ENCODE measurements at places on chromosomes 11 and 22.

GRCh38 chr11:106957030-106957482 is 61.2 kb downstream of the GUCY1A2 start:
- DNase-seq: no peak

GRCh38 chr11:16382638-16383380 is 26.5 kb upstream of the SOX6 start:
- no peak for DNase-seq

GRCh38 chr22:38953577-38954413 is 3.6 kb upstream of the APOBEC3A start:
- no peak for DNase-seq

DNA sequence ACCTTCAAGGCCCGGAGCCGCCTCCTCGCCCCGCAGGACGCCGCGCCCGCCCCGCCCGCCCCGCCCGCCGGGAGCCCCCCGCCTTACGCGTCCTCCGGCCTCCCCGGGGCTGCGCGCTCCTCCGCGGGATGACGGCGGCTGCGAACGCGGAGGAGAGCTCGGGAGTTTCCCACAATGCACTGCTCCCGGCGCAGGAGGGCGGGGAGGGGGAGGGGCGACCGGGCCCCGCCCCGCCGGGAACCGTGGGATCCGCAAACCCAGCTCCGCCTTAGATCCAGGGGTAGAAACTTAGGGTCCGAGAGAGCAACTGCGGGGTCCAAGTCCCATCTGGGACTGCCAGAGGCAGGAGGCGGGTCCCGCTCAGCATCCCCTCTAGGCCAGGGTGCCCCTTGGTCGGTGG is at the start of gene CEND1:
Gene CEND1 (minus strand): TSS at position 148 of the 400 bp plus-strand sequence. CDS start 1,514 bp downstream, outside the sequence.
- DNase-seq: peak; percentile 31

- DNase-seq: no peak
These were observed 69.8 kb downstream of the FBLN1 start for GRCh38 chr22:45572444-45572843.

GRCh38 chr11:473962-474785 is 24.1 kb downstream of the PTDSS2 start:
- no peak for DNase-seq

- DNase-seq: no peak
These were observed 123.7 kb downstream of the KCNQ1OT1 start for GRCh38 chr11:2576111-2576510.

DNA sequence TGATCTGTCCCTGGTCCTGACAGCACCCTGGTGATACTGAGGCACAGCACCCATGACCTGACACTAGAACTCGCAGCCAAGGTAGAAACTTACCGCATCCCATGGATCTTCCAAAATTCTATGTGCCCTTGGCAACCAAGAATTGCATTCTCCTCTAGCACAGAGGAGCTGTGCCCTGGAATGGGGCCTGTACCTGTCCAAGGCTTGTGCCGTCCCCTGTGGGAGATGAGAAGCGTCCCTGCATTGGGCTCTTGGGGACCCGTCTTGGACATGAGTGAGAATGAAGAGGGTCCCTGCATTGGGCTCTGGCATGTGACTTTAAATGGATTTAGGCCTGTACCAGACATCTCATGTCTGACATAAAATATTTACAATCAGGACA is 67.1 kb downstream of the GGTLC2 start:
- no peak for DNase-seq

DNA sequence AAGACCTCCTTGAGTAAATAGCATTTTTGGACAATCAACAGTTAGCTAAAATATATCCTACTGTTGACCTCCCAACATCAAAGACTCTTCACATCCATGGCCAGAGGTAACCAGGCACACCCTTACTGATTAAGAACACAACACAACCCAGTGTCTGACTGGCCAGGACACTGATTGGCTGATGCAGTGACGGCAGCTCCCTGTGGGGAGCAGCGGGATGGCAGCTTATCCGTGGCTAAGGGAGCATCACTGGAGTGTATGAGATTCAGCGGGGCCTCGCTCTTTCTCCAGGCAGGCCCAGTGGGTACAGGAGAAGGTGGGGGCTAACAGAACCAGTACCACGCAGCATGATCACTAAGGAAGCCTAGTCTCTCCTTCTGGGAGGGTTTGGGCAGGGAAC is 10.3 kb upstream of the IL2RB start:
- no peak for DNase-seq

DNA sequence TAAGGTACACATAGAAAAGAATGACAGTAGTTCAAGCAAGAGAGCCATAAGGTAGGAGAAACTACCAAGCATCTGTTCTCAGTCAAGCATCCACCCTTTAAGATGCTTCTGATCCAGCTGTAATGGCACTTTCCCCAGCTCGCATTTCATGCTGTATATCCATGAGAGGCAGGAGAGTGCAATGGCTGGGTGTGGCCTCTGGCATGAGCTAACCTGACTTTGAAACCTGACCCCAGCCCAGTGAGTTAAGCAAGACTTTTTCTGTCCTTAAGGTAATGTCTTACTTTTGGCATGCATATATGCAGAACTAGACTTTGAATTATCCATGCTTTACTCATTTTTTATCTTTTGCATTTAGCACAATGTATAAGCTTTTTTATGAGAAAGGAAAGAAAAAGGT is 79.8 kb upstream of the CNTN5 start:
- DNase-seq: no peak

GRCh38 chr11:128548649-128549255 is 38.6 kb downstream of the ETS1 start:
- DNase-seq: no peak

DNA sequence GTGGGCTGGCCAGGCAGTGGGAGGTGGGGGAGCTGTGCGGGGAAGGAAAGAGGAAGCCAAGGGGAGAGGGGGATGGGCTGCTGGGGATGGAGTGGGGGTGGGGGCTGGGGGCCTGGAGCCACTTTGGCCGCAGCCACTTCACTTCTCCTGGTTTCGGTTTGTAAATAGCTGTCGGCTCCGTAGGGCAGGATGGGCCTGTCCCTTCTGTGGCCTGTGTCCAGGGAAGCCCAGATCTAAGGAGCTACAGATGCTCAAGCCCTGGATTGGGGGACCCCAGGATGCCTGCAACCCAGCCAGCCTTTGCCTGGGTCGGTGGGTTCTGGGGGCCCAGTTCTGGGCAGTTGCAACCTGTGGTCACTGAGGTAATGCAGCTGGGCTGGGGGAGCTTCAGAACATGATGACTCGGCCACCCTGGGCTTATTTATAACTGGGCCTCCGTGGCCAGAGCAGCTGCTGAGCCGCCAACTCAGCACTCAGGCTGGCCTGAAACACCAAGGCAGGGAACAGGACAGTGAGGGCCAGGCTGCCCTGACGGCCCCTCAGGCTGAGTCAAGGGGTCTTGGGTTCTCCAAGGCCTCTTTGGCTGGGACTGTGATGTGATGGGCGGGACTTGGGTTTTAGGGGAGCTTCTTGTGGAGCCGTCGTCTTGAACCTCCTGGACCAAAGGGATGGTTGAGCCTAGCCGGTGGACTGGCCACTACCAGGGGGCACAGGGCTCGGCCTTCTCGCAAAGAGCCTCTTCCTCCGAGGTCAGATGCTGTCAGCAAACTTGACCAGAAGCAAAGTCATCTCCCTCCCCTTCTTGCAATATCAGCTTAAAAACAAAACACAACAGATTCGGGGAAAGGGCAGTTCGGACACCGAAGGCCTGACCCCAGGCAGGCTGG is 15.0 kb upstream of the SLC39A13 start:
- no peak for DNase-seq

DNA sequence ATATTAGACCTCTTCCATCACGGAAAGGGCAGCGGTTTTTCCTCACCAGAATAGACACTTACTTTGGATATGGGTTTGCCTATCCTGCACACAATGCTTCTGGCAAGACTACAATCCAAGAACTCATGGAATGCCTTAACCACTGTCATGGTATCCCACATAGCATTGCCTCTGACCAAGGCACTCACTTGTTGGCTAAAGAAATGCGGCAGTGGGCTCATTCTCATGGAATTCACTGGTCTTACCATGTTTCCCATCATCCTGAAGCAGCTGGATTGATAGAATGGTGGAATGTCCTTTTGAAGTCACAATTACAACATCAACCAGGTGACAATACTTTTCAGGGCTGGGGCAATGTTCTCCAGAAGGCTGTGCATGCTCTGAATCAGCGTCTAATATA is 20.8 kb downstream of the MS4A4E start:
- DNase-seq: no peak

DNA sequence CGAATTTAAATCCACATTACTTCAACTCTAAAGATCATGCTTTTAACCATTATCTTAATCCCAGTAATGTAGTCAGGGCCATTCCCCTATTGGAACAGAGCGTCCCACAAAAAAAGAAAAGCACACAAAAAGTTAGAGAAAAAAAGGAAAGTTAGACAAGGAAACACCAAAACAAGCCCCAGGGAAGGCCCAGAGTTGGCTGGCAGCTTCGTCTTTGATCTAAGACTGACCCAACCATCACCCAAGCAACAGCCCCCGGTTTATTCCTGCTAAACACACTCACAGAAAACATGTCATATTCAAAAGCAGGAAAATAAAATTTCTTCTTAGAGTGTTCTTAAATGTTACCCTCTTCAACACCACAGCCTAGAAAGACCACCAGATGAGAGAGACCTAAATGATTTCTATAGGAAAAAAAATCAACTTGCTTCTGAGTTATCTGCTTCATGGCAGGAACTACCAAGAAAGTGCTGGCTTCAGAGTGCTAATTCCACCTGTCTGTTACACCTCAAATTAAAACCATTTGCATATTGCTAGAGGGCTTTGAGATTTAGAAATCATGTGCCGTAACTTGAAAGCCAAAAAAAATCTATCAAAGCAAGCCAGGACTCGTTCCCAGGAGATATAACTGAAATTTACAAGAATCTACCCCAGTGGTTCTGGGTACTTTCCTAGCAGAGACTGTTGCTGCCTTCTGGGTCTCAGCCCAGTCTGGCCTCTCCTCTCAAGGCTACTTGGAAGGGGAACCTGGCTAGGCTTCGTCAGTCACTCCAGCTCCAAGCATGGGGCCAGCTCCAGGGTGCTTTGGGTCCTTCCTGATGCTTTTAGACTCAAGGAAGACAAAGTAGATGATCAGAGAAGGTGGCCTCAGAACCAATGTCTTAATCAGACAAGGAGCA is 31.2 kb downstream of the POU2AF3 start:
- DNase-seq: no peak

- DNase-seq: no peak
These were observed 264.7 kb downstream of the BUD13 start for GRCh38 chr11:116507849-116508695.

DNA sequence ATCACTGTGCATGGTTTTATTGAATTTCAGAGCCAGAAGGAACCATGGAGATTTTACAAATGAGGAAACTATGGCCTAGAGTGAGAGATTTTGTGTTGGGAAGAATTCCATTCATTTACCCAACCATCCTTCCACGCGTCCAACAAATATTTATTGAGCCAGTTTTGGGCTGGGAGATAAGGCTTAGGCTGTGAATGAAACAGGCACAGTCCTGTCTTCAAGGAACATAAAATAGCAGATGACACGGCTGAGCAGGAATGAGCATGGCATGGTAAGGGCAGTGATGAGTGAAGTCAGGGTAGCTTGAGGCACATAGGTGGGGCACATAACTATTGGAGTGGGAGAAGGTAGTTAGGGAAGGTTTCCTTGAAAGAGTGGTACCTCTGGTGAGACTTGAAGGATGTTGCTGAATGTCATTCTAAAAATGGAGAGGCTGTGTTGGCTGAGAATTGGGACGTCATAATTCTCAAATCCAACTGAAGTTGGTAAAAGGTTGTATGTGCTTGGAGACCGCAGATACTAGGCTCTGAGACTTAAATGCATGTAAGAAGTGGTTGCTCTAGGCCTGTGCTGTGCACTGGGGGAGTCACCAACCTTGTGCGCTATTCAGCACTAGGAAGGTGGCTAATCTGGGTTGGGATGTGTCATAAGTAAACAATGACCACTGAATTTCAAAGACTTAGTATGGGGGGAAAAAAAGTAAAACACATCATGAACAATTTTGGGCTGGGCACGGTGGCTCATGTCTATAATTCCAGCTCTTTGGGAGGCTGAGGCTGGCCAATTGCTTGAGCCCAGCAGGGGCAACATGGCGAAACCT is 51.9 kb downstream of the TEAD1 start:
- DNase-seq: no peak

DNA sequence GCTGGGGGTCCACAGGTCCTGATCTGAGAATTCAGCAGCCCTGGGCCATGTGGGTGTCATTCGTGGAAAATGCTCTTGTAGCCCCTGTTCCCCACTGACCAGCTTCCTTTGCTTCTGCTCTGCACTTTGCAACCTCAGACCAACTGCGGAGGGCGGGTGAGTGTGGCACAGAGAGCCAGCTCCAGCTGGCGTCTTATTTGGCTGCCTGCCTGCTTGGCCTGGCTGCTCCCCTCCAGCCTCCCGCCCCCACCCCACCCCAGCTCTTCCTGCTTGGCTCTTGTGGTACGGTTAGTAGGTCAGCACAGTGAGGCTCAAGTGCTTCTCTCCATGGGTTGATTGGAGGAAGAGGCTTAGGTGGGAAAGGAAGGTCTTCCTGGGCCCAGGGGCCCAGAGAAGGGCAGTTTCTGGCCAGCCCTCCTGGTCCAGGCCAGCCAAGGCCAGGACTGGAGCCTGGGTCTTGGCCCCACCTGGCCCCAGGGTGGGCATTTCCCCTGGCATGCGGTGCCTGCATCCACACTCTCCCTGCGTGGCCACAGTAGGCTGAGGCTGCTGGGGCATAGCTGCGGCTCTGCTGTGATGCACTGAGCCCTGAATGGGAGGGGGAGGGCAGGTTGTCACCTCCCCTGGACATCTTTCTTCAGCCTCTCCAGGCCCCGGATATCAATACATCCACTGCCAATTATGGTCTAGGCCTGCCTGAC is 26.5 kb downstream of the MYO7A start:
- DNase-seq: no peak

DNA sequence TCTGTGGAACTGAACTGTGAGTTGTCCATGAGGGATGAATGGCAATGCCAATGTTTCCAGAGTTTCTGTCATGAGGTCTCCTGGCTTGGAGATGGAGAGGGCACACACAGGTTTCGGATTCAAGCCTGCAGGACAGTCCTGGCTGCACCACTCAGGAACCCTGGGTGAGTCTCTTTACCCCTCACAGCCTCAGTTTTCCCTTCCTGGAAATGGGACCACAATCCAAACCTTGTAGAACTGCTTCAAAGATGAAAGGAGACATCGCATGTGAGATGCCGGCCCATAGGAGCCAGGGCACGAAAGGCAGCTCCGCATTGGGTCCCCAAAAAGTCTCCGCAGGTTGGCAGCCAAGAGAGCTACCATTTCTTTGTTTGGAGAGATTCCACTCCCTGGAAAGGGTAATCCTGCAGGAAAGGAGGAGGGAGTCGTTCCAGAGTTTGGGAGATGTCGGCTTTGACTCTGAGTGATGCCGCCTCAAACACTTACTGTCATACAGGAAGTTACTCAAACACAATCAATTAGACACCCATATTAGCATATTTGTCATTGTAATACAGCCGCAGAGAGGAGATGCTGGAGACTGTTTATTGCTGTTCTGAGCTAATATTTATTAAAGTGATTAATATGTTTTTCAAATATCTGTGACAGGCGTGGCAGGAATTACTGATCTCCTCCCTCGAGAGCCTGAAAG is 318.3 kb downstream of the MN1 start:
- no peak for DNase-seq

DNA sequence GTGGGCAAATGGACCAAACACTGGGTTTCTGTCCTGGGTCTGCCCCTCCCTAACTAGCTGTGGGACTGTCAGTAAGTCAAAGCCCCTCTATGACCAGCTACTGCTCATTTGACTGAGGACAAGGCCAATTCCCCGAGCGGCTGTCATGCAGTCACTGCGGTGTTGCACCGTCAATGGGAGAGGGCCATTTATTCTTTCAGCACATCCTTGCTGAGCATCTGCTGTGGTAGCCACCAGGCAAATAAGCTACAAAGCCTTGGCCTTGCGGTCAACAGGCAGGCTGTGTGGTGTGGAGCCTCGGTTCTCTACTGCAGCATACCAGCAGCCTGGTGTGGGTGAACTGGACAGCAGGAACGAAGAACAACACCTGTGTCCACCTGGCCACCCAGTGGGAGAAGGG is 25.8 kb upstream of the SERPIND1 start:
- no peak for DNase-seq

- DNase-seq: no peak
These were observed 33.3 kb downstream of the CD6 start for GRCh38 chr11:61004761-61005181.

Measured in stimulated activated CD8-positive, alpha-beta memory T cell treated with anti-CD3 and anti-CD28 coated beads, Interleukin-15, amount 100 ng/mL, for 24 hours (primary cell).